ENCODE measurements at places on chromosomes 13 and 19. TPM values are rescaled to one million over a fixed set of nuclear protein-coding genes. Genes with fewer than 3 reads are reported as not detected.

DNA sequence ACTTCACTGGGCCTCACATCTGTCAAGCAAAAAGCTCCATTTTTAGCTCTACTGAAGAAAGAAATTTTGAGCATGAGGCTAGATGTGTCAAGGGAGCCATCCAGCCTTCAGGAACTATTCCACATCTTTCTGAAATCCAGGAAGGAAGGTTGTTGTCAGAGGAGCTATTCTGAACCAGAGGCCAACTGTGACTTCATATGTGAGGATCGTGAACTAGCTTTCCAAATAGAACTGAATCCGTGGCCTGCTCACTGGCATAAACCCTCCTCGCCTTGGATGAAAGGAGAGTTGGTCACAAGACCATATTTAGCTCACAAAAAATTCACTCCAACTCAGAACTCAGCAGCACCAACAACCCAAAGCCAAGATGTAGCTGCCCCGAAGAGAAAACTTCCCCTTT lies 195.8 kb downstream of the FOXO1 start:
- DNase-seq, result no peak

Gene ZNF329
- 10.0 TPM for total RNA-seq

- no peak for DNase-seq
Observed at GRCh38 chr19:54418030-54418929, 3.0 kb downstream of the TTYH1 start.

GRCh38 chr13:96481482-96481881 lies 391.6 kb downstream of the HS6ST3 start:
- DNase-seq, result no peak

DNA sequence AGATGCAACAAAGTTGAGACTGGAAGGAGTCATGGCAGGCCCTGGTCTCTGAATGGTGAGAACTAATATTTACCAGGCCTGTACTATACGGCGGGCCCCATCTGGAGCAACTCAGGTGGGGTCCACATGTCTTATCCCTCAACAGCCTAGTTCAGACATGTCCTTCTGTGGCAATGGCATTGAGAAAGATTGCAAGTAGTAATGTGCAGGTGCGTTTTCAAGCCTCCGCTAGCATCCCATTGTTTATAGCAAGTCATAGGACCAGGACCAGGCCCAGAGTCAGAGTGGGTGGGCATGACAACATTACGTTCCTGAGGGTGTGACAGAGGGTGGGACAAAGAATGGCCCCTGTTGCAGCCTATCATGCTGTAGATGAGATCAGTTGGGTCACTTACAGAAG lies 541.1 kb downstream of the EFNB2 start:
- peak; percentile 80 for DNase-seq

- DNase-seq, result no peak
Observed at GRCh38 chr13:98910501-98910951, 67.3 kb downstream of the DOCK9 start.

Gene ADGRE2
- 3.2 TPM for total RNA-seq

DNA sequence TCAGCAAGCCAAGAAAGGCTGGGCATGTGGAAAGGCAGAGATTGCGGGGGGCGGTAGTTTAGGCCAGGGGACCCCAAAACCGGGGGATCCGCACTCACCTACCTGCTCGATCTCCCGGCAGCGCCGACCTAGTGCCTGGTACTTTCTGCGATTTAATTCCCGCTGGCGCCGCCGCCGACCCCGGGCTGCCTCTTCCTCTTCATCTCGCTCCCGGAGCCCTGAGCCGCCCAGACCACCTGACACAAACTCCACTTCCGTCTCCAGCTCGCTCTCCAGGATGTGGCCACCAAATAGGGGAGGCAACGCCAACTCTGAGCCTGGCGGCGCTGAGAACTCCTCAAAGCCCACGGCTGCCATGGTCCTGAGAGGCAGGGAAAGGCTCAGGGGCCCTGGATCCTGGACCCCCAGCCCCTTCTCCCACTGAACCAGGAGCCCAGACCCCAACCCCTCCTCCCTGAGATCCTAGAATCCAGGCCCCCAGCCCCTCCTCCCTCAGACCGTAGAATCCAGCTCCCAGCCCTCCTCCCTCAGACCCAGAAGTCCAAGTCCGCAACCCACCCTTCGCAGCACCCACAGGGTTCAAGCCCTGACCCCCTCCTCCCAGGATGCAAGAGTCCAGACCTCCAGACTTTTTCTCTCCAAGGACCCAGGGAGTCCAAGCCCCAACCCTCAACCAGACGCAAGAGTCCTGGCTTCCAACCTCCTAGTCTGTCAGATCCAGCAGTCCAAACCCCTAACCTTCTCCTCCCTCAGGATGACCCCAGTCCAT lies 933 bp downstream of the TFPT start:
- no peak for DNase-seq

DNA sequence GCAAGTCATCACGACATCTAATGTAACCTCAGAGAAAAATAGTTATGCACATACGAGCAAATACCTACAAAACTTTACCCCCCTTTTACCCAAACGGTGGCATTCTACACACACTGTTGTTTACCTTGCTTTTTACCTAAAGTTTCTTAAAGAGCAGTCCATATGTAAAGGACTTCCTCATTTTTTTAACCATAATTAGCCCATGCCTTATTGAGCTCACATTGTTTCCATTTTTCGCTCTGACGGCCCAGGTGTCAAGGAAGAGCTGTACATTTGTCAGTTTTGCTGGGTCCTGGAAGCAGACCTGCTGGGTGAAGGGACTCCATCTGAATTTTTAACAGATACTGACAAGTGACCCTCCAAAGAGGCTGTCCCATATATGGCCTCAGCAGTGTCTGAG lies 89.4 kb downstream of the STK24 start:
- DNase-seq, result no peak

Gene FCGBP
- 8.1 TPM for total RNA-seq

Gene KLHL1
- not detected for total RNA-seq

DNA sequence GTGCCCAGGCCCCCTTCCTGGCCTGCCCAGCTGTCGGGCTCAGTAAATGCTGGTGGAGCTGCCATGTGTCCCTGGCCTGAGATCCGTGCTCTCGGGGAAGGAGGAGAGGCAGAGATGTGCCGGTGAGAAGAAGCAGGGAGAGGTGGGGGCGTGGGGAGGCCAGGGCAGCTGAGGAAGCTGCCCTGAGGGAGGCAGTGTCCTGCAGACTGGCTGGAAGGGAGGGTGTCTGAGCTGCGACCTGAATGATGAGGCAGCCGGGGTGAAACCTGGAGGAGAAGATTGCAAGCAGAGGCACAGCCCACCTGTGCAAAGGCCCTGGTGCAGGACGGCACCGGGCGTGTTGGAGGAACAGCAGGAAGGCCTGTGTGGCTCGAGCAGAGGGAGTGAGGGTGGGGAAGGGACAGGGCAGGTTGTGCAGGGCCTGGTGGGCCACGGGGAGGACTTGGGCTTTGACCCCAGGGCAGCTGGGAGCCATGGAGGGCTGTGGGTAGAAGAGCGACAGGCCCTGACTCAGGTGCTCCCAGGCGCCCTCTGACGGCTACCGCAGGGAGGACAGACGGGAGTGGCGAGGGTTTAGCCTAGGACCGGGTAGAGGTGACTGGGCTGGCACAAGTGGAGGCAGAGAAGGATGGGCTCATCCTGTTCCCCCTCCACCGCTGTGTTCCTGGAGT lies 14.0 kb upstream of the CELF5 start:
- DNase-seq, result no peak

- DNase-seq, result no peak
Observed at GRCh38 chr19:2385053-2385721, 25.1 kb downstream of the TMPRSS9 start.

- DNase-seq, result no peak
Observed at GRCh38 chr19:14476673-14477401, 1.7 kb upstream of the PTGER1 start.

Gene POGLUT2
- 7.1 TPM for total RNA-seq

DNA sequence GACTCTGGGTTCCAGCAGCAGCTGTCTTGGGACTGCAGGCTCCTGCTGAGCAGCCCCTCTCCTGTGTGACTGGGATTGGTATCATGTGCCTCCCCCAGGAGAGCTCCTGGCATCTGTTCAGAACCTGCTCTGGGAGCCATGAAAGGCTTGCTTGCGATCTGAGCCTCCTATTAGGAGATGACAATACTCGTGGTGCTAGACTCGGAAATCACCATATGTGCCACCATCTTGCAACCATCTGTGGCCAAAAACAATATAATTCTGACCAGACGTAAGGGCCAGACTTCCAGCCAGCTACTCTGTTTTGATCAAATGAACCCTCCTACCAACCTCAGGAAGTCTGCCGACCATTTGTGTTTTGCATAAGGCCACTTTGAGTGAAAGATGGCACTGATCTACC lies 484.7 kb downstream of the IRS2 start:
- DNase-seq, result no peak

Gene ZNF470
- 7.5 TPM for total RNA-seq

Gene ACER1
- not detected for total RNA-seq

DNA sequence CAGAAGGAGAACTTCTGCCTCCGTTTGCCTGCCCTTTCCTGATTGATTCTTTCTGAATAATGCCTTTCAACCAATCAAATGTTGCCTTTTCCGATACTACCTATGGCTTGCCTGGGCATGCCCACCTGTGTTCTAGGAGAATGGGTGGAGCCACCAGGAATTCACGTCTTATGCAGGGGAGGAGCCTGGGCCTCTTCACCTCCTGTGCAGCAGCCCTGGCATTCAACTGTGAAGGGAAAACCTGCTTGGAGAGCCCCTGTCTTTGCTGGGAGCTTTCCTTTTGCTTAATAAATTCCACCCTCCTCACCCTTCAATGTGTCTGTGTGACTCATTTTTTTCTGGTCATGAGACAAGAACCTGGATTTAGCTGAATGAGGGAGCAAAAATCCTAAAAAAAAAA lies 730.7 kb downstream of the UQCRFS1 start:
- no peak for DNase-seq

- no peak for DNase-seq
Observed at GRCh38 chr19:55703790-55704215, 28.8 kb downstream of the EPN1 start.

- no peak for DNase-seq
Observed at GRCh38 chr13:94414141-94414540, 65.3 kb downstream of the DCT start.

- DNase-seq, result no peak
Observed at GRCh38 chr19:43612374-43612773, 486 bp downstream of the SRRM5 start.

DNA sequence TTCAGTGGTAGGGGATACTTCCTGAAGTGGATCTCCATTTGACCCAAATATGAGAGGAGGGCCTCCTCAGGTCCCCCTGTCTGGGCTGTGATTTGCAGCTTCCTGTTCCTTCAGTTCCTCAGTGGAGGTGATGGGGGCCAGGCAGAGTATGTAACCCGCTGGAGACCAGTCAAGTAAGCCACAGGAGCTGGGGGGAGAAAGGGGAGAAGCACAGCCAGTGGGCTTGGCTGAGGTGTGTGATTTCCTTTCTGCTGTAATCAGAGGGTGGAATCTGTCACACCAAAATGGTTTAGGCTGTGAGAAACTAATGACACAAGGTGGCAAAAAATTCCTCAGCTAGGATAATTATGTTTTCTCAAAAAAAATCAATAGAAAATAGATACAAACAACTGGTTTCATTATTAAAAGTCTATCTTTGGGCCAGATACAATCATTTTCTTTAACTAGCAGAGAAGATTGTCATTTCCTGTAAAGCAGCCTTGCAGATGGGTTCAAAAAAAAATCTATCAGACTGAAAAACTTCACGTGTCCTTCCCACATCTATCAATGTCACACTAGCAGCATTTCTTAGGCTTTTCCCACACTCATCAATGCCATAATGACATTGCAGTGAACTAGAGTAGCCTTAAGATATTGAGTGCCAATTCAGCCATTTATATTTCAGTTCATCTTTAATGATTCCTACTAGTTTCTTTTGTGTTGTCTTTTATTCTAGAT lies 1660.3 kb downstream of the EFNB2 start:
- no peak for DNase-seq

GRCh38 chr13:102968572-102969228 lies 97.5 kb downstream of the SLC10A2 start:
- DNase-seq, result peak; percentile 87

Gene PDE4C
- total RNA-seq, result 0.42 TPM

Gene TRMT1
- 26.8 TPM for total RNA-seq

GRCh38 chr19:10653482-10653731 lies 739 bp upstream of the ILF3 start:
- no peak for DNase-seq

DNA sequence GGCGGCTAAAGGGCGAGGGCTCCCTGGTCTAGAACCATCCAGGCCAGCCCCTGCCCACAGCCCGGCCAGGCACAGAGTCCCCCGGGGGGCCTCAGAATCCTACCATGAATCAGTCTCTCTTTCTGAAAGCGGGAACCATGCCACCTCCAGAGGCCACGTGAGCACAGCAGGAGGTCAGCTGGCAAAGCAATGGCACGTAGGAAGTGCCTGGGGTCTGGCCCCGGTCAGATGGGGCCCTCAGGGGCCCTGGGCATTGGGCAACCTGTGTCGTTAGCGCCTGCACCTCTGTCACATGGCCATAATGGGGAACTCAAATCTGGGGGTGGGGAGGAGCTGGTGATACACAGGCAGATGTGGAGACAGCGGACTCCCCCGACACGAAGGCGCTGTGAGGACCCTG lies 8.8 kb downstream of the MFSD12 start:
- no peak for DNase-seq

- peak; percentile 68 for DNase-seq
Observed at GRCh38 chr13:21139374-21139773, 37.0 kb downstream of the SKA3 start.

Gene HCST
- total RNA-seq, result 3.7 TPM

DNA sequence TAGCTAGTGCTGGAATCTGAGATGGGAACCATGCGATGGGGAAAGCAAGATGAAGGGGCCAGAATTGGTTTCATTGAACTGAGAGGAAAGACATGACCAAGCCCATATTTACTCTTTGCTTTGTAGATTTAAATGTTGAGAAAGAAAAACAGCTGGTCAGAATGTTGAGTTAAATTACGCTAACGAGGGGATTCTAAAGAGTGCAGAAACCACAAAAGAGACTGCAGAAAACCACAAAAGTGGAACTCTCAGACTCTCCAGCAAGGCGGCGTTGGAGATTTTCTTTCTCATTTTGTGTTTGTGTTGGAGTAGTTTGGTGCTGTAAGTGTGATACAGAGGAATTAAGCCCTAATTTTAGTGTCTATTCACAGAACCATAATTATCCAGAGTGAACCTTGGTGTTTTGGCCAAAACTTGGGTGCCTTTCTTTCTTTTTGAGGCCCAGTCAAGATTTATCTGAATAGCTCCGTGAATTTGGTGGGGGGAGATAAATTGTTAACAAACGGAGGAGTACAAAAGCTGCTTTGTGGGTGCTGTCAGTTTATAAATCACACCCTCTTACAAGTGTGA lies 26.3 kb downstream of the SAE1 start:
- no peak for DNase-seq

Gene KBTBD6
- total RNA-seq, result 7.1 TPM

GRCh38 chr19:5245631-5246553 lies 94.7 kb downstream of the PTPRS start:
- DNase-seq, result no peak

GRCh38 chr13:91017669-91018053 lies 329.8 kb upstream of the MIR17HG start:
- no peak for DNase-seq

Gene KCNC3
- total RNA-seq, result 0.32 TPM

GRCh38 chr13:43985422-43986072 lies 105.8 kb downstream of the LACC1 start:
- peak; percentile 31 for DNase-seq

Gene PRKCG
- total RNA-seq, result not detected

GRCh38 chr19:47608969-47609905 lies at the start of gene BICRA:
BICRA (plus strand) TSS chr19:47609134; CDS start chr19:47673575, 64,441 bp downstream.
- peak; percentile 93 for DNase-seq

- no peak for DNase-seq
Observed at GRCh38 chr19:30132343-30133075, 190.5 kb downstream of the URI1 start.

Gene ZNF556
- not detected for total RNA-seq

Data from esophagus muscularis mucosa (tissue), 4 donors.